ENCODE measurements at places on chromosomes 13 and 19.

GRCh38 chr13:31540281-31540680, 199.0 kb upstream of the RXFP2 start:
- DNase-seq, result no peak

DNA sequence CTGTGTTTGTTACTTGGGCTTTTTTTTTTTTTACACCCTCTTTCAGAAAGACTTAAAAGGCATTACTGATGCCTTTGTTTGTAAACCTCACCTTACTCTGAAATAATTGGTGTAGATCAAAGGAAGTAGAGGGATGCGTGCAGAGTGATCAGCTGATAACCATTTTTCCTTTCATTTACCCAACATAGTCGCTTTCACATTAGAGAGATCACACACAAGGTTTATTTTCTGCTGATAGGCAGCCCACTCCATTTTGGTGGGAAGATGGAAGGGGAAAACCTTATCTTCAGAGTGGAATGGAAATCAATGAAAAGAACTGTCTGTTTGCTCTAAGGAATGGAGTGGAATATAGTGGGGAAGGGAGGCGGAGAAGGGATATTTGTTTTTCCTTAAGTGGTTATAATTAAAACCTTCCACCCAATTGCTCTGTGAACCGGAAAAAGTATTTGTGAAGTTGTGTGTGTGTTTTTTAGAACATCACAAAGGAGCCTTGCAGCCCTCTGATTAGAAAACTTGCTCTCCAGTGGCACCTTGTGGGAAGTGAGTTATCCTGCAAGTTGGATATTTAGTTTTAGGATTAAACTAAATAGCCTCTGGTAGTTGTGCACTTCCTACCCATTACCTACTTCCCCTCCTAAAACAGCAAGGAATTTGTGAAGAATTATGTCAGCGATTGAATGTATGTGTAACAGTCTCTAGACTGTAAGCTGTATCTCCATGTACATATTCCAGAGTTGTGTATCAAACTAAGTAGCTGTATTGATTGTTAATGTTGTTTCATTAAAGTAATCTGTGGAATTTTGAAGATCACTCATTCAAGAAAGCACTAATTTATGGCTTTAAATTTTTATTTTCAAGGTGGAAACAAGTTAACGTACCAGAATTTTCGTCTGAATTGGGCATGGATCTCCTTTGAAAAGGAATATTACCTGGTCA, 76.8 kb downstream of the FREM2 start:
- DNase-seq, result no peak

DNA sequence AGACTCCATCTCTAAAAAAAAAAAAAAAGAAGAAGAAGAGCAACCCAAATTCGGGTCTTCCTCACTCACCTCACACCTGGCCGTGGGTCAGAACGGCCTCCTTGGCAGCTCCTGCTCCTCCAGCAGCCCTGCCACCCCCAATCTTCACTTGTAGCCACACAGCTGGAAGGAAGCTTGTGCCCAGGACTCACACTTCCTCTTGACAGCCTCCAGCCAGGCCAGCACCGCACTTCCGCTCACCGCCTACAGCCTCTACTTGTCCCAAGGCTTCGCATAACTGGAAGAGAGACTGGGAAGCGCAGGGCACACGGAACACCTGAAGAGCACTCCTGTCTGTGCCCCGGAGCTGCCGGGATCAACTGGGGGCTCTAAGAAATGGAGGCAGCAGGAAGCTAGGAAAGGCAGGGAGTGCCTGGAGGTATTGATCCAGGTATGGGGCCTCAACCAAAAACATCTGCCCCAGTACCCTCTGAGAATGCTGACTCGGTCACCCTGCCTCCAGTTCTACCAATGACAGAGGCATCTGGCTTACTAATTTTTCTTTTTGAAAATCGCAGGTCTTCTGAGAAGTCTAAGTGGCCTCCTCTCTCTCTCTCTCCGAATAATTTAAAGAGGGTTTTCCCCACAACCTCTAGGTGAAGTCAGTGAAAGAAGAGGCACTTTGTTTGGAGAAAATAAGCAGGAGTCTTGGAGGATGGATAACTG, 31.1 kb upstream of the ATP12A start:
- DNase-seq, result no peak

GRCh38 chr13:42907745-42908144, 84.3 kb downstream of the EPSTI1 start:
- no peak for DNase-seq

GRCh38 chr19:30473334-30473867, 101.2 kb downstream of the ZNF536 start:
- no peak for DNase-seq

GRCh38 chr19:27975419-27976005, 1237.4 kb downstream of the UQCRFS1 start:
- DNase-seq, result no peak

DNA sequence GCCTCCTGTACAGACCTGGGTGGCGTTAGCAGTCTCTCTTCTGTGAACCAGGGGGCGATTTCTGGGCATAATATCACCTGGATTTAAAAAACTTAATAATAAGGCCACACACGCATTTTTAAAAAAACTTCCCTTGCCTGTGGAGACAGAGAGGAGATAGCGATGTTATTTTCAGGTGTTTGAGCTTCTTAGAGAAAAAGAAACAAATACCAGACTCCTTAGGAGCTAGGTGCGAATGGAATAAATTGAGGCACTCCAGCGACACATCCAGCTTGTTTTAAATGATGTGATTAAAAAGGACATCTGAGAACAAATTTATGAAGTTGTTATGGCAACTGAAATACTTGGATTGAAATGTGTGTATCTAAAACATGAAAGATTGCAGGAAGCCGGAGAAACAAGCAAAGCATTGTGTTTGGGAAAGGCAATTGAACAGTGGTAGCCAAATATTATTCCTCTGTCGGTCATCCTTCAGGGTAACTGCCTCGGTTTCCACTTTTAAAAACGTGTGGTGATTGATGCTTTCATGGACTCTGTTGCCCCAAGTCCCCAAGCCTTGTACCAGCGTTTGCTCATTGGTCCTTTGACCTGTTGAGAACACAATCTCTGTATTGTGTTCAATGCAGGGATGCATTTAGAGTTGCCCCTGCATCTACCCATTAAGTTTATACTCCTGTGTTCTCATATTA, 158.7 kb downstream of the TM9SF2 start:
- no peak for DNase-seq

DNA sequence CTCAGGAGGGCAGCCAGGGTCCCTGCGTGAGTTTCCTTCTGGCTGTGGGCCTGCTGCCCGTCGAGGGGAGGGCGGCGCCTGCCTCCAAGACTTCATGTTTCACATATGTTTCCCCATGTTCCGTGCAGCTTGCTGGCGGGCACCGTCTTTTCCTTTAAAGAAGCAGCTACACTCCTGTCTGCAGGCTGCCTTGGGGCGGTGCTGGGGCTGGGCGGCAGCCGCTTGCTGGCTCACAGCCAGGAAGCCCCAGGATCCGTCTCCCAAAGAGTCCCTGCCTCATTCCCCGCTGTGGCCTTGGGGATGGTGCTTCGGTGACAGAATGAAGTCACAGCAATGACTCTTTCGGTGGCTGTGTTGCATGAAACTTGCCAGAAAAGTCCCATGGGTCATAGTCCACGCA, 24.9 kb downstream of the PIAS4 start:
- DNase-seq, result no peak

- DNase-seq, result peak; percentile 67
Observed at GRCh38 chr19:54162241-54162805, 2.8 kb upstream of the LENG1 start.

DNA sequence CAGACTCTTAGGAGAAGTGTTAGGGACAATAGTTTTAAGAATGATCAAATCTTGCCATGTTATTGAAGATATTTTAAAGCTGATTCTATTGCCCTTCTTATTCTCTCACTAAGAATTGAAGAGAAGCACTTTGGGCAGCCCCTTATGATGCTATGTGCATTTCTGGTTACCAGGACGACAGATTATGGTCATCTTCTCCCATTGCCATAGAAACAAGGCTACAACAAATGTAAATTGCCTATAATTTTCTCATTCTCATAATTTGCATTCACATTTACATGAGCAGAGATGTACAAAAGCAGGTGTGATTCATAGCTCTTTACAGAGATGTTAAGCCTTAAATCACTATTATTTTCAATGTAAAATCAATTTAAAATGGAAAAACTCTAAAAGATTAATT, 137.3 kb upstream of the PCDH9 start:
- no peak for DNase-seq

DNA sequence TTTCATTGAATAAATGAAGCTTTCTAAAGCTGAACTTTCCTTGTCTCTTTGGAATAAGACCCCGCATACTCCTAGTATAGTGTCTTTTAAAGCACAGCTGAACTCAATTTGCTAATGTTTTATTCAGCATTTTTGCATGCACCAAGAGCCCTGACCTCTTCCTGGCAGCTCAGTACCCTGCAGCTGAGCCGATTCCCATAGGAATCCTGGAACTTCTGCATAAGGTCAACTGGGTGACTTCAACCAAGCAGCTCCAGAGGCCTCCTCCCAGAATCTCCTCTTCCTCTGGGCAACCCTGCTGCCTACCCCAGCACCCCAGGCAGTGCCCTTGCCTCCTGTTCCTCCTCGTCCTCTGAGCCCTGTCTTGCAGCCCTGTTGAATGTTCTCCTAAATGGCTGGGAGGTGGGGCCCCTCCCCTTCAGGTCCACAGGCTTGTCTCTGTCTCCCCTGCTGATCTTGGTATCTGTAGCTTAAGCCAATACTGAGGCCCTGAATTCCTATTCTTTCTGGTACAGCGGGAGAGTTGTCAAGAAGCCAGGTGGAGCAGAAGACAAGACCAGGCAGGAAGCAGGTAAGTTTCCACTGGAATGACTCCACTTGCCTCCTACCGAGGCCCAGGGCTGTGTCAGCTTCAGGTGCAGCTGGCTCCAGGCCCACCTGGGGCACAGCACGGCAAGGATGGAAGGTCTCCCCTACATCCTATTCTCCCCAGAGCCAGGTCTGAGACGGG, 23.6 kb upstream of the CCDC124 start:
- DNase-seq, result no peak

DNA sequence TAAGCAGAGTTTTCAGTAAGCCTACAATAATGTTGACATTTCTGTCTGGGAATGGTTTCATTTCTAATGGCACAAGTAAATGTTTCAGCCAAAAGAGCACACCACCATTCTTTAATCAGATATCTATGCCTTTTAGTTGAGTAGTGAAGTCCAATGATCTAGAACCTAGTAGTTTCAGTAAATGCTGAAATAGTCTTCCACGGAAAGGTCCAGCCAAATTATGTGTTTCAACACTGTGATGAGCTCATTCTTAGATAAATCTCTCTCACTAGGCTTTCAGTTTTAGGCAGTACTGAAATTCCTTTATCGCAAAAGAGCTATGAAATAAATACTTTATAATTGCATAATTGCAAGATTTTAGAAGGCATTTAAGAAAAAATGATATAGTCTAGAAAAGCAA, 816.8 kb upstream of the PCDH9 start:
- no peak for DNase-seq

DNA sequence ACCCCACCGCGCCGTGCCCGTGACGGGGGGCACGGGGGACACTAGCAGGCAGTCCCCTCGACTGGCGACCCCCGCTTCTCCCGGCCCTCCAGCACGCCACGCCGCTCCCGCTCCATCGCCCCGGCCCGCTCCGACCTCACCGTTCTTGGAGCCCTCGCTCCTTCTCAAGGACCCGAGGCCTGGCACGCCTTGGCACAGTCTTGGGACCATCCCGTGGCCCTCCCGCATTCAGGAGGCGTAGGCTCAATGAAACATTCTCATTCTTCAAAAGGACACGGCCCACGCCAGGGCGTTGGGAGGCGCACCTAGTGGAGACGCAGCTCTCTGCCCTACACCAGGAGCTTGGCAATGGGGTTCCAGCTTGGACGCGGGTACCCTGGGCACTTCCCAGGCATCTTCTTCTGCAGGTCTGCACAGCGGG, 473 bp upstream of the CERS1 start:
- DNase-seq, result no peak

GRCh38 chr13:47976325-47976724, 24.7 kb downstream of the SUCLA2 start:
- no peak for DNase-seq

- DNase-seq, result no peak
Observed at GRCh38 chr13:99980201-99980823, 1.3 kb upstream of the ZIC2 start.

- no peak for DNase-seq
Observed at GRCh38 chr13:28204690-28205443, 66.5 kb downstream of the PAN3 start.

DNA sequence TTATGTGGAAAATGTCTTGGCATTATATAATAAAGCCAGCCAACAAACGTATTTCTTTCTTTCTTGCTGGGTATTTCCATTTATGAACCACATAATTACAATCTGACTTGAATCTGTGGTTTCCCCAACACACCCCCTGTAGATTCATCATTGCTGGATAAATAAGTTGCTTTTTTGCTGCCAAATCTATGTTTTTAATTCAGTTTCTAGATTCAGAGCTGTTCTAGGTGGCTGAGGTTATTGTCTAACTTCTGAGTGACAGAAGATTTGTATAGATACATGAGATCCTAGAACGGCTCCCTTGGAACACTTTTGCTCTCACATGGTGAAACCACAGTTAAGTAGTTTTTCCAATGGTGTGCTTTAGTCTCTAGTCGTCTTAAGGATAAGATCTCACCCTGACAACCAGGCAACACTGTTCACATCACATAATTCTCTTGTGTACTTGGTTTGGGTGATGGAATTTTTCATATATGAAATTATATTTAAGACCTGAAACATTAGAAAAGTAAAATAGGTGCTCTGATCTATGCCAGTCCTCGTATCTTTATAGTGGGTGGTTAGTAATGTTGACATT, 239.1 kb downstream of the KLF12 start:
- no peak for DNase-seq

DNA sequence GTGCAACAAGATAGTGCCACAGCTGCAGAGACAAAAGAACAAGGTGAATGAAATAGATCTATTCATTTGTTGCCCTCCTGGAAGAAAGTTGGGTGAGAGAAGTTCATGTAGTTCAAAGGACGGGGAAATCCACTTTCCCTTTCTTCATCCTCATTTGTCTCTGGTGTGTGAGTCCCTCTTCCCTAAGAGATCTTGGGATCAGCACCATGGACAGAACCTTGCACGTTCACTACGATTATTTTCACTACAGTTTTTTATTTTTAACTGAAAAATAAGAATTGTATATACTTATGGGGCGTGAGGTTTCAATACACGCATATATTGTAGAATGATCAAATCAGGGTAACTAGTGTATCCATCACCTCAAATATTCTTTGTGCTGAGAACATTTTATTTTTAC, 29.2 kb downstream of the NLRP5 start:
- no peak for DNase-seq

- DNase-seq, result no peak
Observed at GRCh38 chr19:3671680-3672574, 28.3 kb downstream of the PIP5K1C start.

DNA sequence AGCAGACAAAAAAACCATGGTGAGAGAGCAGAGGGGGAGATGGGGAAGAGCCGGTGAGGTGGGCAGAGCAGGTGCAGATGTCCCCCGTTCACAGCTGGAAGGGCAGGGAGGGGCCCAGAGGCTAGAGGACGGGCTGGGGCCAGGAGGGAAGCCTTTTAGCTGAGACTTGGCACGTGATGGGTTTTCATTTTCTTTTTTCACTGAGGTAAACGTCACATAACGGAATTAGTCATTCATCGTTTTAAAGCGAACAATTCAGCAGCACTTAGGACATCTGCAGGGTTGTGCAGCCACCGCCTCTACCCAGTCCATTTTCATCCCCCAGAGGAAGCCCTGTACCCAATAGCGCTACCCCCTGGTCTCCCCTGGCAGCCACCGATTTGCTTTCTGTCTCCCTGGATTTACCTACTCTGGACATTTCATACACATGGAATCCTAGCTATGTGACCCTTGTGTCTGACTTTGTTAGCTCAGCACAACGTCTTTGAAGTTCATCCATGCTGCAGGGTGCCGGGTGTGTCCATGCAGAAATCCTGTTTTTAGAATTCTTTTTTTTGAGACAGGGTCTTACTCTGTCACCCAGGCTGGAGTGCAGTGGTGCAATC, 16.0 kb upstream of the EMC10 start:
- no peak for DNase-seq

- no peak for DNase-seq
Observed at GRCh38 chr13:25836574-25837336, 215.1 kb downstream of the SHISA2 start.

Measured in stimulated activated CD8-positive, alpha-beta memory T cell treated with anti-CD3 and anti-CD28 coated beads, Interleukin-7, amount 100 ng/mL, for 1 hour (primary cell).